ENCODE measurements at places on chromosomes 4 and X.

GRCh38 chr4:7058792-7059191 lies 9.1 kb downstream of the GRPEL1 start:
- no peak for DNase-seq

- peak; percentile 93 for DNase-seq
Measured at GRCh38 chr4:128811571-128812441, 2.3 kb downstream of the JADE1 start.

GRCh38 chr4:172152284-172152683 lies 339.1 kb downstream of the GALNTL6 start:
- no peak for DNase-seq

- DNase-seq = no peak
Measured at GRCh38 chr4:111136438-111136837, 513.6 kb upstream of the PITX2 start.

GRCh38 chr4:123283371-123283895 lies 113.2 kb upstream of the SPRY1 start:
- DNase-seq = no peak

DNA sequence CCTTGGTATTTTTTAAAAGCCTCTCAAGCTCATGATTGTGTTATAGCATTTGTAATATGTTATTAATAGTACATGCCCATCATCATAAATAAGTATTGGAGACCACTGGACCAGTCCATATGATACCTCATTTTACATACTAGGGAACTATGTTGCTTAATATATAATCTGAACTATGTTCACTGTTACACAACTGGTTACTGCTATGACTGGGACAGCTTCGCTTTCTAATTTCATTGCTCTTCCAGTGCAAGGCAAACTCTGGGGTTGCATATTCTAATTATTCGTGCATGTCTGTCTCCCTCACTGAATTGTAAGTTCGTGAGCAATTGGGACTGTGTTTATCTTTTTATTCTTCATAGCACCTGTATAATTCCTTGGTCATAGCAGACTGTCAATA lies 330.5 kb downstream of the RAPGEF2 start:
- no peak for DNase-seq

DNA sequence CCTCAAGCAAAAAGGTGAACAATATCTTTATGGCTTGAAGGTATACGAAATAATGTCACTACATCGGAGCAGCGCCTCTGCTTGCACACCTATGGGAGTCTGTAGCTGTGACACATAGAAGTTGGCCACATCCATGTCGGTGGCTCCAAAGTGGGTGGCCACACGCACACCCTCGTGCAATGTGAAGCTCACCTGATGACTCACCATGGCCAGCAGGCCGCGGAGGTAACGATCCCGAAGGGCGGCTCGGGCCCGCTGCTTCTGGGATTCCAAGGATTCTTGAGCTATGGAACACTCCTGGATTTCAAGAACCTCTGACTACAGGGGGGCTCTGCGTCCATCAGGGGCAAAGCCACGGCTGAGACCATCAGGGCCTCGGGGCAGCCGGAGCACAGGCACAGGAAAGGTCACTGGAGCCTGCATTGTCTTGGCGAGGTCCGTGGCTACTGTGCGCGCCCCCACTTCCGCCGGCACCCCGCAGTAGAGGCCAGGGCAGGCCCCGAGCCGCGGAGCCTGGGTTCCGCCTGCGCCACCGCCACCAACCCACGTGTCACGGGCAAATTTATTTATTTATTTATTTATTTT lies 25.2 kb downstream of the NYX start:
- no peak for DNase-seq

GRCh38 chr4:15955670-15956069 lies 7.3 kb downstream of the FGFBP2 start:
- DNase-seq = no peak

GRCh38 chrX:19785647-19786046 lies 101.8 kb downstream of the SH3KBP1 start:
- peak; percentile 72 for DNase-seq

DNA sequence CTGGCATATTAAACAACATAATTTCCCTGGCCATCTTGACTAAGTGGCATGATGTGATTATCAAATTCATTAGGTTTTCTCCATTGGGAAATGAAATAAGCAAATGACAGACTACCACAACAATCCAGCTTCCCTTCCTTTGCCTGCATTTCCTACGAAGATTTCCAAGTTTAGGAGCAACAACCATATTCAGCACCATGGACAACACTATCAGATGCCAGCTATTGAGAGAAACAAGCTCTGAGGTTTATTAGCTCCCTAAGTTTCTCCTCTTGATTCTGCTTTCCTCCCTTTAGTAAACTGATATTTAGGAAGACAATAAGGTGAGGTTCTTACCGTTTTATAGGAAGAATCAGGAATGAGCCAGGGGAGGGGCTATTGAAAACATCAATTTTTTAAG lies 36.2 kb downstream of the DCX start:
- DNase-seq = no peak

DNA sequence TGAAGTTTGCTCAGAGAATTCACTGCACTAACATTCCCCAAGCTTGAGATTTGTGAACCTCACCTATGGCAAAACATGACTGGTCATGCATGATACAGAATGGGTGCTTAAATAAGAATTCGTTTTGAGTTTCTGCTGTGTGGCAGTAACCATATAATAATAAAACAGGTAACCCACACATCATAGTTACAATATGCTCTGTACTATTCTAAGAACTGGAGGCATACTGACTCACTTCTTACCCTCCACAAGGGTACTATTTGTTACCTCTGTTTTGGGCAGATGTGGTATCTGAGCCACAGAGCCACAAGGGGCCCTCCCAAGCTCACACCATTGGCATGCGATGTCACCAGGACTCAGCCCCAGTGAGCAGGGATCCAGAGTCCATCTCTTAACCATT lies 17.6 kb downstream of the SLC2A9 start:
- peak; percentile 41 for DNase-seq

GRCh38 chr4:93841803-93842345 lies 13.3 kb downstream of the ATOH1 start:
- no peak for DNase-seq

DNA sequence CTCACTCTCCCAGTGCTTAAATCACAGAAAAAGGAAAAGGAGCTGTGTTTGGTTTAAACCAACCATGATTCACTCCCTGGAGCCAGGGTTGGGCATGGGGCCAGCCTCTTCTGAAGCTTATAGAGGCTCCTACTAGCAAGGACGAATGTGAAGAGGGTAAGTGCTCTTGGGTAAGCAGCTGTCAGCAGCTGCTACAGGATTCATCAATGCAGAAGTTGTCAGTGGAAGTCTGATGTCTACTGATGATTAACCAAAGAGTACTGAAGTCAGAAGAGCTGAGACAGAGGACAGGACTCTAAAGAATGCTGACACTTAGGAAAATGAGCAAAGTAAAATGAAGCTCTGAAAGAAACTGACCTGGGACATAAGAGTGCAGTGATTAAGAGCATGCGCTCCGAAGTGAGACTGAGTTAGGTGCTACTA lies 32.7 kb upstream of the JADE1 start:
- no peak for DNase-seq

- DNase-seq = no peak
Measured at GRCh38 chr4:188649635-188650034, 510.4 kb downstream of the TRIML1 start.

DNA sequence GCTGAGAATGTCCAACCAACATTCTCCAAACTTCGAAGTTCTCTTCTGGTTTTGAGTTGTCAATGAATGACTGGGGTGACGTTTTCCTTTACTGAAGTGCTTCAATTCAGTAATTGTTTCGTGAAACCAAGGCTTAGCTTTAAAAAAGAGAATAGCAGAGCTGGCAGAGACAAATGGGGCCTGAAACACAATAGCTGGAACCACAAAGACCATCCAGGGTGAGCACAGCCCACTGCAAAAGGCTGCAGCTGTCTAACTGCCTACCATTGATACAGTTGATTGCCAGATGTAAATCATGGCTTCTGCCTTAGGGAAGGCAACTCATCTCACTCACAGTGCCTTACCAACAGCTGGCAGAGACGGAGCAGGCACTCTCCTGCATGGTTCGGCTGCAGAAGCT lies 78.7 kb upstream of the ZNF518B start:
- no peak for DNase-seq

- DNase-seq = no peak
Measured at GRCh38 chr4:174224550-174224949, 58.9 kb downstream of the FBXO8 start.

- DNase-seq = no peak
Measured at GRCh38 chr4:66169341-66169740, 499.1 kb upstream of the EPHA5 start.
